ENCODE measurements at places on chromosomes 12 and 14.

DNA sequence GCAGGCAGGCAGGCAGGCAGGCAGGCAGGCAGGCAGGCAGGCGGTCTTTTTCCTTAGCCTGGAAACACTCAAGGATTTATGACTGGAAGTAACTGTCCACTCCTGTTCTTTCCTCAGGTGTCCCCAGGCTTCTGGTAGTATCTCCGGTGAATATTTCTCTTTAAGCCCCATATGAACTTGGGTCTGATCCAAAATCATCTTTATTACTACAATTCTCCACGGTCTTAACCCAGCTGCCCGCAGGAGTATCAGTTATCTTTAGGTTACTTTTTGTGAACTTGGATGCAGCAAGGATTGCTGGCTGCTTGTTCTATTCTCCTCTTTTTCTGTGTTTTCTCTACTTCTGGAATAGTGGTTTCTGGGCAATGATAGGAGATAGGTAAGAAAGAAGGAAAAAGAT is 3.3 kb downstream of the CSRNP2 start:
- DNase-seq: no peak

DNA sequence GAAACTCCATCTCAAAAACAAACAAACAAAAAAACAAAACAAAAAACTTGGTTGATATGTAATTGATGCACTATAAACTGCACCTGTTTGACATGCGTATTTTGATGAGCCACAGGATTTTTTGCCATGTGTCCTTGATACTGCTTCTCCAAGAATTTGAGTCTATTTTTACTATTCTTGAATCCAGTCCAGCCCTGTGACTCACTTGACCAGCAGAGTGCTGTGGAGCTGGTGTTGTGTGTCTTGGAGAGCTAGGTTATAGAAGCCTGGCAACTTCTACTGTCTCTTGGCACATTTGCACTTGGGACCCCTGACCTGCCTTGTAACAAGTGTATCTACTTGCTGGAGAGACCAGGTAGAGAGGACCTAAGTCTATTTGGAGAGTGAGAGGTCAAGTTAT is 52.0 kb downstream of the KLRG1 start:
- DNase-seq: no peak

GRCh38 chr12:44873898-44874297 is 2.2 kb downstream of the NELL2 start:
- DNase-seq: no peak

DNA sequence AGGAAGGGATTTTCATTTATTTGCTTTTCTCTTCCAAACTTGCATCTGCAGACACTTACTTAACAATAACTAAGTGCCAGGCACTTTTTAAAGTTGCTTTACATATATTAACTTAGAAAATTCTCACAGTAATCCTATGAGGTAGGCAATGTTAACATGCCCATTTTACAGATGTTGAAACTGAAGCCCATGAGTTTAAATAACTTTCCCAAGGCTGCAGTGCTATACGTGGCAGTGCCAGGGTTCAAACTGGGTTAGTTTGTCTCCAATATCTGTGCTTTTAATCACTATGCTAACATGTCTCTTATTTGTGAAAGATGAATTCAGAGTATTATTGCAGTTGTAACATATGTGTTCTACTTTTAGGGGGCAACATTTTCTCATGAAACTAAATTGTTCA is 29.9 kb downstream of the PUS7L start:
- DNase-seq: no peak

GRCh38 chr14:67918838-67919237 is 99.3 kb downstream of the RAD51B start:
- no peak for DNase-seq

All from Calu3 (cell line).